ENCODE measurements at places on chromosomes 11 and 22.

DNA sequence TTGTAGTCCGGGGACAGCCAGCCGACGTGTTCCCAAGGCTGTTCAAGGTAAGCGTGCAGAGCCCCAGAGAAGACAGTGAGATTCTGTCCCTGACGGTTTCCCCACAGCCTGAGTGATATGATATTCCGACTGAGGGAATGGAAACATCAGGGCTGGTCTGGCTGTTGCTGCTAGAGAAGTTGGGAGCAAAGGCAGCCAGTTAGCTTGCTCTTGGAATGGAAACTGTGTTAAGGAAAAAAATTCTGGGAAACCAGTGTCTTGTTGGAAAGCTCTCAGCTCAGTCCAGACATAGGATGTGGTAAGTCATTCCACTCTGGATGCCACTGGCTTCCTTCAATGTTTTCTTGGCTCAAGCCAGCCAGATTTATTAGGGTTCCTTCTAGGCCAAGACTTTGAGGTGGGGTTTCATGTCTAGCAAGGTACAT lies 8.8 kb downstream of the CRY2 start:
- DNase-seq: peak; percentile 54

DNA sequence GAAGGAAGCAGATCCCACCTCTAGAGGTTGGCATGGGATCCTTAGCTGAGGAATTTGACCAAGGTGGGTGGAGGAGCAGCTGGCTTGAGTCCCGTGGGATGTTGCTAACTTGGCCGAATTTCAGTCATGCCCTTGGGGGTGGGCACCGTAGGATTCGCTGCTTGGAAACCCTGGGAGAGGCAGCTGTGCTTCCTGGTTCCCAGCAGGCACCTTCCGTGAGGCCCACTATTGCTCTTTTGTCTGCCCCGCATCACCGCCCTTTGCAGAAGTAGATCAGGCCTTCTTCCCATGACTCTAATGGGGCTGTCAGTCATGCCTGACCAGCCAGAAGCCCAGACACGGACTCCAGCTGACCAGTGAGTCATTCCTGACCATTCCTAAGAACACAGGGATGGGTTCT lies 292.3 kb upstream of the SYN3 start:
- no peak for DNase-seq

GRCh38 chr22:27512283-27512761 lies 289.2 kb downstream of the MN1 start:
- peak; percentile 95 for DNase-seq

GRCh38 chr11:75631086-75631730 lies 37.6 kb downstream of the MAP6 start:
- DNase-seq: no peak

- no peak for DNase-seq
Observed at GRCh38 chr22:41311487-41311886, 10.2 kb downstream of the ZC3H7B start.

DNA sequence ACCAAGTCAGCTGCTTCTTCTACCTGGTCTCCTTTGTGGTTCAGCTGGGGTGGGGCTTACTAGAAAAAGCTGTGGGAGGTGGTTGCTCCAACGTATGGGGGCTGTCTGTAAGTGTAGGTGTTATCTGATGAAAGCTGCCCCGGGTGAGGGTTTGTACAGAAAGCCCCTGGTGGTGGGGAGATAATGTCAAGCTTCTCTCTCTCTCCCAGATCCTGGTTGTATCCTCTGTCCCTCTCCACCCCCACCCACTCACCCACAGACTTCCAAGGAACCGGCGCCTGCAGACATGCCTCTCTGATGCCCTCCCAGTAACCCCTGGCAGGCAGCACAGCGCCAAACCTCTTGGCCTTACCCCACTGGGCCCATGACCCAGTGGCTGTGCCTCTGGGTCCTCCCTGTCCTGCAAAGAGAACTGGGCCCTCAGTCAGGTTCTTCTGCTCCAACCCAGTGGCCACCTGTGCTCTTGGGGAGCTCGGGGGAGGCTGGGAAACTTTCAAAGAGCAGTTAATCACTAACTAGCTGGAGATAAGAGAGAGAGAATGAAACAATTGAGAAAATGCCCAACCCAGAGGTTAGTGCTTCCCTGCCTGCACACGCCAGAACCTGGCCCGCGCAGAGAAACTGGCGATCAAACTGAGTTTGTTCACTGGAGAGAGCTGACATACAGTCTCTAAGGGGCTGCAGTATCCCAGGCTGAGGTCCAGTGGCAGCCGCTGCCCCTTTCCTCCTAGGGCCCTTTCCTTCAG lies 20.4 kb upstream of the EHF start:
- DNase-seq: no peak

DNA sequence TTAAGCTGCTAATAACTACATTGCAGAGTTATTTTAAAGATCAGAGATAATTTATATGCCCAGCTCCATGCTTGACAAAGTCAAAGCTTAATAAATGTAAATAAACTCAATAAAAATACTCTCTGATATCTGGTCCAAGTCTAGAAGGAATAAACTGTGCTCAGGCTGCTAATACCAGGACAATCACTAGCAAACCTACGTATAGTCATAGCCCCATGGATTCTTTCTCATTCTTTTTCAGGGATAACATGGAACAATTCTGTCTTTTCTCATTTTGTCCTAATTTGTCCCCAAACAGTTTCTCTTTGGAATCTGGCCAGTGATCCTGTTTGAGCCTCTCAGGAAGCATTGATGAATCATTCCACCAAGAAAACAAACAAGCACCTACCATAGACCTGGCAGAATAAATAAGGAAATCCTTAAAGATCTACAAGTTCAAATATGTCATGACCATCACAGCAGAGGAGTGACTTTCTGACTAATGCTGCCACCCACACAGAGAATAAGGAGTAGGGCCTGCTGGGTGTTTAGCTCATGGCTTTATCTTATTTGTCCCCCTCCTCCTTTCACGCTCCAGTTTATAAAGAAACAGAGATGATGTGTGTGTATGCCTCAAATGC lies 14.1 kb upstream of the B3GNT6 start:
- peak; percentile 37 for DNase-seq

GRCh38 chr11:2258501-2259465 lies 11.6 kb downstream of the ASCL2 start:
- DNase-seq: no peak

DNA sequence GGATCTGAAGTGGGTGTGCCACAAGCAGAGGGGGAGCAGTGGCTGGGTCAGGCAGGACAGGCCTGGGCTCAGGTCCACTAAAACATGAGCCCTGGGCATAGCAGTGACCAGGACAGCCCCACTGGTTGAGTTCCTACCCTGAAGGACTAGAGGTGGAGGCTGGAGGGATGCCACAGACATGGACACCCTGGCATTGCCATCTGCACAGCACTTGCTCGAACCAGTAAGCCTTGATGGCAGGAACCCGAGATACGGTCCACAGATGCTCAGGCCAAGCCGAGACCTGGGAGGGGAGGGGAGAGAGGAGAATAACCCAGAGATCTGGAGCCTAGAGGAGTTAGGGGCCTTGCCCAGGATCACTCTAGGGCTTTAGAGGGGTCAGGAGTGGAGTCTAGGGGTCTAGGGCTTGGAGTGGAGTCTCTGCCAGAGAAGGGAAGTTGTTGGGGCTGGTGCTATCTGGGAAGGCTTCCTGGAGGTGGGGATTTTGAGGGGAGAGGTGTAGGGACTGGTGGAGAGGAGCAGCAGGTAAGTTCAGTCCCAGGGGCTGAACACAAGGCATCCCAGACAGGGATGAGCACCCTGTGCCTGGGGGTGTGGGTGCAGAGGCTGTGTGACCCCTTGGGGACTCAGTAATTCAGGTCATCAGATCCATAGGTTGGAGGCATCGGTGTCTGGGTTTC lies 30.6 kb upstream of the RELT start:
- no peak for DNase-seq

- DNase-seq: peak; percentile 12
Observed at GRCh38 chr11:76206327-76207081, at the start of gene WNT11. Gene WNT11, minus strand, starts transcription at chr11:76206502. Its CDS starts 95 bp downstream, at chr11:76206407.

DNA sequence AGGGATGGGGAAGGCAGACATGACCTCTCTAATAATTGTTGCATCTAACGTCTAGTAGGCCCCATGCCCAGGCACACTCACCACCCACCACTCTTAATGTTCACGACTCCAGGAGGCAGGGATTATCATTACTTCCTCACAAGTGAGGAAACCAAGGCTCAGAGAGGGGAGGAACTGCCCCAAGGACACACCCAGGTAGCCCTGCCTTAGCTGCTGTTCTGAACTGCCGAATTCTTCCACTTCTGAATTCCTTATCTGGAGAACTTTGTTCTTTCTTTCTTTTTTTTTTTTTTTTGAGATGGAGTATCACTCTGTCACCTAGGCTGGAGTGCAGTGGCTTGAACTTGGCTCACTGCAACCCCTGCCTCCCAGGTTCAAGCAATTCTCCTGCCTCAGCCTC lies 16.7 kb downstream of the SLCO2B1 start:
- DNase-seq: no peak

DNA sequence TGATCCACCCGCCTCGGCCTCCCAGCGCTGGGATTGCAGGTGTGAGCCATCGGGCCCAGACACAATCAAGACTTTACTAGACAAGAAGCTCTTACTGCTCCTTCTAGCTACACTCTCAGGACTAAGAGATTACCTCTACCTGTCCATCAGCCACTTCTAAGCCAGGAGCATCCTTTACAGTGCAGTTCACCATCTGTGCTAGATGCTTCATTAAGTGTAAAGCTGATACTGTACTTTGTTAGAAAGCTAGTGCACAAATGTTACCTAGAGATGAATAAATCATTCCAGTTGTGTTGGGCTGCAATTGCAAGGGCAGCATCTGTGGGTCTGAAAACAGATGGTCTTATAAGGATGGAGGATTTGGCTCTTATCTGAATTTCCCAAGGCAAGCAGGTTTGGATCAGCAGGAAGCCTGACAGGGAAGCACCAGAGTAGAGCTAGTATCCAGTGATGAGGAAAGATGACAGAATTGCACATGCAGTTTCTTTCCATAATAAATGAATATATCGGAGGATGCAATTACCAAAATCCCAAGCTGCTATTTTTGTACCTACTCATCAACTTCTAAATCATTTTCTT lies 58.3 kb downstream of the FAM168A start:
- no peak for DNase-seq

- DNase-seq: no peak
Observed at GRCh38 chr11:64130618-64131017, 35.3 kb downstream of the MACROD1 start.

DNA sequence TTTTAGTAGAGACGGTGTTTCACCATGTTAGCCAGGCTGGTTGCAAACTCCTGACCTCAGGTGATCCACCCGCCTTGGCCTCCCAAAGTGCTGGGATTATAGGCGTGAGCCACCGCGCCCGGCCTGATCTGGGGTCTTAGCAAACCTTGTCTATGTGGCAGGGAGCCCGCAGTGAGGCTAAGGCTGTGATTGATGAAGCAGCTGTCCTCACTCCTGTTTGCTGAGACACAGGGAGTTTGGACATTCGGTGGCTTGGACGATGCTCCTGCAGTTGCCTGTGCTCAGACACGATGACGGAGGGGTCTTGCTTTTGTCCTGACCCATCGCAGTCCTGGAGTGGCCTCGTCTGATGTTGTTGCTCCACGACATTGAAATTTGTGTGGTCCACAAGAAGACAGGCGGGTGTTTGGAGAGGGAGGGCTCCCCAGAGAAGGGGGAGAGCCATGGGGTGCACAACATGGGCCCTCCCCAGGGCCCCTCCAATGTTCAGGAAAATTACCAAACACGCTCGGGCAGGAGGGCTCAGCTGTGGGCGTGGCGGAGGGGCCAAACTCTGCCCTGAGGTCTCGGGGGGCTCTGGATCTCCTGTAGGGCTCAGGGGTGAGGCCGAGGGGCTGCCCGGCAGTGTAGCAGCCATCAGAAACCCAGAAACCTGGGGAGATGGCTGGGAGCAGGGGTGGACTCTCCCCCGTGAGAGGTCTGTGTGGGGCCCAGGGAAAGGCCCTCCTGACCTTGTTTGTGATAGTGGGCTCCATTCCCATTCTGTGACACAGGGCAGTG lies 41.8 kb upstream of the PRR5 start:
- DNase-seq: no peak

DNA sequence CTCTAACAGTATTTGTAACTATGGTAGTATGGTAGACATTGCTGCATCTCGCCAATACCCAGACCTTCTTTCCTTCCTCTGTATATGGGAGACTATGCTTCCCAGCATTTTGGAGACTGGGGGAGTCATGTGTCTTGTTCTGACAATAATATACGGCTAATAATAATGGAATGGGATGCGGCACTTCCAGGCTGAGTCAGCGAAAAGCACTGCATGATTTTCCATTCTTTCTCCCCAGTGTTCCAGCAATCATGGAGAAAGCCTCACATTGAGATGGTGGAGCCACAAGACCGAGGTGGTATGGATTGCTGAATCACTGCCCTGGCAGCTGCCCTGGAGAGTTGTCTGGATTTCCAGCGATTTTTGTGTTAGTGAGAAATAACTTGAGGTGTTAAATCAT lies 77.1 kb upstream of the FIBIN start:
- DNase-seq: no peak

- no peak for DNase-seq
Observed at GRCh38 chr22:45752036-45752435, 80.4 kb downstream of the ATXN10 start.

DNA sequence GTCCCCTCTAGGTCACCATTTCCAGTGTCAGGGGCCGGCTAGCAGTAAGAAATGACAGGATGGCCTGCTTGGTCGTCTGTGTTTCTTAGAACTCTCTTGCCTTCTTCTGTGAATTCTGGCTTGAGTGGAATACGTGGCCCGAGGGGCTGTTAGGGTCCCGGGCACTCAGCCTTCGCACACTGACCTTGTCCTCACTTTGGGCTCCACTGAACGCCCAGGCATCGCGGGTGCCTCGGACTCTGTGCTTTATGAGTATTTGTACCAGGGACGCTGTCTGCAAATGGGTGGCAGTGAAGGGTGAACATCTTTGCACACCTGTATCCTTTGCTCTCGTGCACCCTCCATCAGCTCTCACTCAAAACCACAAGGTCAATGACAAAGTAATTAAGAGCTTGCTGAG lies 123.4 kb upstream of the ANO1 start:
- no peak for DNase-seq

GRCh38 chr11:44750551-44751465 lies 24.0 kb downstream of the TSPAN18 start:
- no peak for DNase-seq

DNA sequence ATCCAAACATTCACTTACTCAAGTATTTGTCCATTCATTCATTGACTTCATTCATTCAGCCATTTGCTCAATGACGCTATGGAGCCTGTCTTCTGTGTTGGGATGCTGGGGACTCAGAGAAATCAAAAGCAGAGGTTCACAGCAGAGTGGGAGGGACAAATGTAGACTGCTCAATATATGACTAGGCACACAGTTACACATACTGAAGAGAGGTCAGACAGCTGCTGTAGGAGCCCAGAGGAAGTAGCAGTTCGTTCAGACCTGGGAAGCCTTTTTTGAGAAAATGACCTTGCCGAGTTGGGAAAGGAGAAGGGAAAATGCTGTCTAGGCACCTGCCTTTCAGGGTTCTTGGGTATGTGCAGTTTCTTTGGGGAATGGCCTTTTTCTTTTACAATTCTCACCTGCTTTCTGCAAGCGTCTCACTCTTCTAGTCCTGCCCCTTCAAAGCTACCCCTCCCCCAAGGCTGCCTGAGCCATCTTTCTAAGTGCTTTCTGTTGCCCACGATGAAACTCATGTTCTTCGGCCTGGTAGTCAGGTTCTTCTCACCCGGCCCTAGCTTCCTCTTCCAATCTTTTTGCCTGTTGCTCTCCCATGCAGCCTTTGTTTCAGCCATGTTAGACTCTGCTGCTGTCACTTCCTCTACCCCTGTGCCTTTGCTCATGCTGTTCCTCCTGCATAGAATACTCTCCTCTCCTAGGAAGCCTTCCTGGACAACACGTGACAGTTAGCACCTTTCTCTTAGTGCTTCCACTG lies 4.2 kb upstream of the UVRAG start:
- DNase-seq: no peak
